ENCODE measurements at places on chromosomes 5 and 9. TPM values are rescaled to one million over a fixed set of nuclear protein-coding genes. Genes with fewer than 3 reads are reported as not detected.

NR2F1-AS1 gene
- total RNA-seq = 0.89 TPM

GNAQ gene
- 14.8 TPM for total RNA-seq

HTR1A gene
- not detected for total RNA-seq

ALDH1A1 gene
- 6.2 TPM for total RNA-seq

GFI1B gene
- total RNA-seq = not detected

DMAC1 gene
- total RNA-seq = 99.8 TPM

PCSK1 gene
- total RNA-seq = 0.27 TPM

ZNF608 gene
- 18.8 TPM for total RNA-seq

UNC5A gene
- total RNA-seq = 0.05 TPM

SOX30 gene
- 0.13 TPM for total RNA-seq

DNA sequence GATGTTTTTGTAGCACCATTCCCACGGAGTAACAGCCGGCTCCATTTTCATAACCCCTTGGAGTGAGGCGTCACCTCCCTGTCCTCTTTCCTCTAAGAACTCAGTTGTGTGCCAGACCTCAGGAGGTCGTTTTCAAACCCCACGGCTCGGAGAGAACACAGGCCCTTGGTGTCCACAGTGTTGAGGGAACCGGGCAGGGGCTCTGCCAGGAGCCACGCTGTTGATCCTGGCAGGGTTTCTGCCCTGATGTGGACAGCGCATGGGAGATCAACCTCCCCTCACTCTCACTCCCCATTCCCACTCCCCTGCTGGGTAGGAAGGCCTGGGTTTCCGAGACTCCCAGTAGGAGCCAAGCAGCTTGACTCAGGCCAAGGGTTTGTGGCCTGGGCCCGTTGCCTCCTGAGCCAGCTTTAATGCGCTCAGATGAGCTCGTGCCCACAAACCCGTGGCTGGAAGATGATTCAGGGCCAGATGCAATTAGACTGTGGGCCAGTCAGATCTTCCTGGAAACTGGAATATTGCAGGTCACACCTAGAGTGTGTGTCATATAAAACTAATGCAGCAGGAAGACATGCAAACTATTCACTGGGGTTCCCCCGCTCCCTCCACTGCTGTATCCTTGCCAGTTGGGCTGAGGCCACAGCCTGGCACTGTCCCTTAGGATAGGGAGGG lies 133.4 kb downstream of the SLC12A2 start:
- peak; percentile 83 for DNase-seq

DNA sequence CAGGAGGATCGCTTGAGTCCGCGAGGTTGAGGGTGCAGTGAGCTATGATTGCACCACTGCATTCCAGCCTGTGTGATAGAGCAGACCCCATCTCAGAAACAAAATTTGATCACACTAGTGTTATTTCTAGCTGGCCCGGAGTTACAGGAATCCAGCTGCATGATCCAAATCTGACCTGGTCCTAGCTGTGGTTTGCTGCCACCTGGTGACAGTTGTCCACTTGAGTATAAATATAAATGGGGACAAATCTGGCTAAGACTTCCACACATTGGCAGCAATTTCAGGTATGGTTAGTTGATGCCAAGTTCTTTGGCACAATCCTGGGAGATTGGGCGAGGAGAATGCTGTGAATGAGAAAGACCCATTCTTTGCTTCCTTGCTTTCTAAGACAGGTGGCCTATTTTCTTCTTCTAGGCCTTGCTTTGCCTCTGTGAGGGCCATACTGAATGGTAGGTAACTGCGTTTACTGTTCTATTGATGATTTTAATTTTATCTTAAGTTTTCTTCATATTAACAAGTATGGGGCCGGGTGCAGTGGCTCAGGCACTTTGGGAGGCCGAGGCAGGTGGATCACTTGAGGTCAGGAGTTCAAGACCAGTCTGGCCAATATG lies 35.4 kb downstream of the UBE2R2 start:
- DNase-seq = peak; percentile 77

DNA sequence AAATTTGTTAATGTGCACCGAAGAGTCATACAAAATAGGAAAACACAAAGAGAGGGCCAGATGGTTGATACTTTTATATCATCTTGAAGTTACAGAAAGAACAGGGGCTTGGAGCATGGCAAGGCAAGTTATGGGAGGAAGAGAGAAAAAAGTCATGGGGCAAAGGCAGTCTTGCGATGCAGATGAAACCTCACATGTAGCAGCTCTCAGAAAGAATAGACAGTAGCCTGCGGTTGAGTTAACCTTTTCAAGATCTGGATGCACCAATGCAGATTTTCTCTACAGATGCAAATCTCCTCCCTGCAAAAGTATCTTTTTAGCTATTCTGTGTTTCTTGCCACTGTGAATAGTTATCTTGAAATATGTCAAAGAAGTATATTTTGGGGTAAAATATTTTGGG lies 243.9 kb downstream of the TMEM167A start:
- DNase-seq = no peak

- DNase-seq = no peak
These were observed 426 bp downstream of the FAM114A2 start for GRCh38 chr5:154038261-154038706.

GRCh38 chr5:12292610-12293204 lies 388.5 kb upstream of the CTNND2 start:
- no peak for DNase-seq

DNA sequence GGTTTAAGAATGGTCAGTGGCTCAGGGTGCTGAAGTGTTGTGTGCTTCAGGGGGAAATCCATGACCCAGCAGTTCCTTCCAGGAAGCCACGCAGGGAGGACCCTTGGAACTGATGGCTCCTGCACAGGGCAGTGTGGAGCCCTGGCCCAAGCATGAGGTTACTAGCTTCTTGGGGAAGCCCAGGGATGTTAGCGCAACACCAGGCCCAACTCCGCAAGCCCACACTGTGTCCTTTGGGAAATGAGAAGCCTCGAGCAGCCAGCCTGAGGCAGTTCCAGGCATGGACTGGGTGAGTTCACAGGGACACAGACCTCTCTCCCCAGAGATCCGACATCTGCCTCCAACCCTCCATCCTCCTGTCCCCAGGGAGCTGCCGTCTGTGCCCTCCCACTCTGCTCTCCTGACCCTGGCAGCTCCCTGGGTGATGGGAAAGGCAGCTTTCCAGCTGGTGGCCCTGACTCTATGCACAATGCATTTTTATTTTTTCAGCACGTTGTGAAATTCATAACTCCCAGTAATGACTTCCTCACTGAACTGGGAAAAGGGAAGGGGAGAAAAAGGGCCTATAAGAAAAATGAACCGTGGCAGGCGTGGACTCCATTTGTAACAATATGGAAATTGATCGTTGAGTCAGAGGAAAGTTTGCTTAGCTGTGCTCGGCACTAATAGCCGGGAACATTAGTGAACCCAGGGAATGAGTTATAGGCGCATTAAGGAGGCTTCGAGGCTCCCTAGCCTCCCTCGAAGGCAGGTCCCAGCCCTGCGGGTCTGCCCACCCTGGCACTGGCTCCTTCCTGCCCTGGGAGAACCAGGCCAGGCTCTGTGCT lies 34.1 kb downstream of the LMX1B start:
- DNase-seq = no peak

GRCh38 chr5:132887283-132887682 lies 13.8 kb downstream of the LEAP2 start:
- no peak for DNase-seq

- DNase-seq = peak; percentile 87
These were observed 470 bp downstream of the HBEGF start for GRCh38 chr5:140345919-140346347.

GRCh38 chr9:105114318-105114717 lies 130.1 kb upstream of the SLC44A1 start:
- no peak for DNase-seq

DNA sequence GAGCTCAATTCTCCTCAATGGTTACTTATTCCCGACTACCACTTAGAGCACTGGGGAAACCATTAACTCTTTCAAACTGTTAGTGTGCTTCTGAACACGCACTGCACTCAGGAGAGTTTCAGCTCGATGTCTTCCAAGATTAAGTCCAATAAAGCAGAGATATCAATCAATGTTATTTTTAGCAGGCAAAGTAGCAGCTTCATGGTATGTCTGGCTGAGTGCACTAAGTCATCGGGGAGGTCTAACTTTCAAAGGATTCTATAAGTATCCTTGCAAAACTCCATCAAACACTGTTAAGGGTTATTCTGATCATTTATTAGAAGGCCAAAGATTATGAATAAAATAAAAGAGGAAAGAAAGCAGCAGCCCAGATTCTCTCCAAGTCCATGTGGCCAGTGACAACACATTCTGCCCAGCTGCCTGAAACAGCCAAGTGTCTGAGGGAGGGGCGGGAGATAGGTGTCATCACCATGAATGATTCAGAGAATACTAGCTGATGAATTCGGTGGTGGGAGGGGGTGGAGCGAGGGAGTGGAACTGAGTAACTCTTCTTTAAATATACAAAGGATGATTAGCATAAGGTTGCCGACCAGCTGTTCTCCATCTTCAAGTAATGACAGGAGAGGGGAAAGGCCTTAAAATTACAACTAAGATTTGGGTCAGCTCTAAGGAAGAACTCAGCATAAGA lies 21.3 kb downstream of the NREP start:
- no peak for DNase-seq

- DNase-seq = no peak
These were observed 618.8 kb upstream of the KLF4 start for GRCh38 chr9:108108280-108108851.

DNA sequence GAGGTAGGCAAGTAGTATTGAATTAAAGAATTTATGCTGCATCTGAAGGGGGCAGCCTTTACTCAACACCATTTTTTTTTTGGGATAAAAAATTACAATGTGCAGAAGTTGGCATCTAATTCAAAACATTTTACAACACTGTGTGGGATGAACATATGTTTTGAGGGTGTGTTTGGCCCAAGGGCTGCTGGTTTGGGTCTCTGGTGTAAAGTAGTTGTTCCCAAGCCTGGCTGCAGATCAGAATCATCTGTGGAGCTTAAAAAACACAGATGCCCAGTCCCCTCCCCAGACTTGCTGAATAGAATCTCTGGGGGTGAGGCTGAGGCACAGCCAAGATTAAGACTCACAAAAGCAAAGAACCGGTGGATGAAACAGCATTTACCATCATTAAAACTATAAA lies 33.0 kb upstream of the PDZD2 start:
- DNase-seq = no peak

GRCh38 chr5:11319836-11320580 lies 559.0 kb upstream of the DAP start:
- DNase-seq = no peak

GRCh38 chr5:169100735-169101075 lies 200.2 kb downstream of the SLIT3 start:
- DNase-seq = no peak

DNA sequence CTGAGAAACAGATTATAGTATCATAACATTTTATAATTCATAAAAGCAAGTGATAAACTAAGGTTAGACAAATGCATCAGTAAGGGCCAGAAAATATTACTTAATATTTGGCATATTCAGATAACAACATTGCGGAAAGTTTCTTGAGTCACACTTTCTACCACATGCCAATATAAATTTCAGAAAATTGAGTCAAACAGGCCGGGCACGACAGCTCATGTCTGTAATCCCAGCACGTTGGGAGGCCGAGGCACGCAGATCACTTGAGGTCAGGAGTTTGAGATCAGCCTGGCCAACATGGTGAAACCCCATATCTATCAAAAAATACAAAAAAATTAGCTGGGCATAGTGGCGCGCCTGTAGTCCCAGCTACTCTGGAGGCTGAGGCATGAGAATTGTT lies 47.1 kb downstream of the SLC38A9 start:
- no peak for DNase-seq

DNA sequence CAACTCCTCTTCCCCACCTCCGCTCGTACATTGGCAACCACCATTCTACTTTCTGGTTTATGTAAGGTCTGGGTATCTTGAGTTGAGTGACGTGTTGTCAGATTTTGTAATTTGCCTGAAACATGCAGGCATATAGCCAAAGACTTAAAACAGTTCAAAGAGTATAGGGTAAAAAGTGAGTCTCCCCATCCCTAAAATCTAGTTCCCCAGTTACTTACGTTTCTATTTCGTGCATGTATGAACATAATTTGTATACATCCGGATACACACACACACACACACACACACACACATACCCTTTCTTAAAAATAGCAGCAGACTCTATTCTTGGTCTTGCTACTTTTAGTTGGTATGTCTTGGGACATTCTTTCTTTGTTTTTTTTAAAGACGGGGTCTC lies 915 bp downstream of the HSDL2 start:
- DNase-seq = no peak

GRCh38 chr9:123741214-123741613 lies 188.7 kb downstream of the DENND1A start:
- no peak for DNase-seq

- no peak for DNase-seq
These were observed 38.2 kb upstream of the SEMA4D start for GRCh38 chr9:89536145-89536574.
